K562 (cell line): ENCODE measurements at places on chromosomes 5 and 9. TPM values are rescaled to one million over a fixed set of nuclear protein-coding genes. Genes with fewer than 3 reads are reported as not detected.

Gene PLPPR1
- not detected in 2 replicates for total RNA-seq

GRCh38 chr5:176320577-176320976, 41.0 kb downstream of the KIAA1191 start:
- DNase-seq: no peak
- no peaks in the 10 kb centered on the region for H3K27me3 ChIP-seq
- H3K36me3 ChIP-seq: peaks cover 47% of the 10 kb centered on the region
- no peak overlapping the region for H3K27ac ChIP-seq
- H3K4me3 ChIP-seq: no peak overlapping the region

DNA sequence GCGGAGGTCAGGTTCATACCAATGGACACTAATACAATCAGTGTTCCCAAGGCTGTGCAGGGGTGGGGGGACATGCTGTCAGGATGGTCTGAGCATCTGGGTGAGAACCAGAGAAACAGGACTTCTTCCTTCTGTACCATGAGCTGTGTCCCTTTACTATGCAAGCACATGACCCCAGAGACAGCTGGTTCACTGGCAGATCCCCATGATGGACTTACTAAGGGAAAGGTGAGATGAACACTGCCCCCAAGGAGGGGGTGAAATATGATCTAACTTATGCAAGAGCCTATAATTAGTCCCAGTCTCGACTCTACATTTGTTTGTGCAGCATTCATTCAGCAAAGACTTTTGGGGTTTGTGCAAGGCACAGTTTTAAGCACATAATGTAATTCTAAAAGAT, 91.4 kb downstream of the LIFR start:
- H3K36me3 ChIP-seq: no peaks in the 10 kb centered on the region
- H3K4me3 ChIP-seq: no peak overlapping the region
- H3K4me1 ChIP-seq: peaks cover 8% of the 10 kb centered on the region; the same call in 1 of the 2 replicates
- DNase-seq: no peak
- H3K27me3 ChIP-seq: peaks cover 7% of the 10 kb centered on the region

Gene GOLM1
- total RNA-seq: 0.36 and 0.40 TPM in 2 replicates

Gene SREK1
- total RNA-seq: 66.6 and 67.0 TPM in 2 replicates

DNA sequence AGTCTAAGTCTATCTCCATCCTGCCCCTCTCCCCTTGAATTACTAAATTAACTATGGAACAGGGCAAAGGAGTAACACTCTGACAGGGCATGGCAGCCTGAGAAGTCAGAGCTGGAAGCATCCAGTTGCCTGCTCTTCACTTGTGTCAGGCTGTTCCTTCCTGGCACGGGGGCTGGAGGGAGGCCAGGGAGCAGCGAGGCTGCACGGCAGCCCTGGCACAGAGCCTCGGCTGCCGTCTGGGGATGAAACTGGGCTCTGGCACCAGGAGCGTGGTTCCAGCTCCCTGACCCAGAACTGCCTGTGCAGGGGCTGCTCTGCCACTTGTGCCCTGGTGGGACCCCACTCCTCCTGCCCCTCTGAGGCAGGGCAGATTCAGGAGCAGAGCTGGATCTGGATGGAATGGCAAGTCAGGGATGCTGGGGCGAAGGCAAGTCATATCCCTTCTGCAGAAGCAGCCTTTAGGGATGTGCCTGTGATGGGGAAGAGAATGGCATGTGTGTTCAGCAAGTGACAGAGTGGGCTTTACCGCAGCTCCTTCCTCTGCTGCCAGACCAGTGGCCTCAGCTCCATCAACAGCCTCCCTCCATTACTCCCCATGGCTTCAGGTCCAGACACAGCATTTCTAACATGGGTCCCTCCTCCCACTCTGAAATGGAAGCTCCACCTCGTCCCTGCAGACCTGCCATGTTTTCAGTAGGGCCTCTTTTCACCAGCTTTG, 42.2 kb upstream of the PDE8B start:
- no peak overlapping the region for H3K27ac ChIP-seq
- no peak for DNase-seq

- no peaks in the 10 kb centered on the region for H3K27me3 ChIP-seq
- no peak for DNase-seq
- no peaks in the 10 kb centered on the region for H3K4me1 ChIP-seq
- no peaks in the 10 kb centered on the region for H3K36me3 ChIP-seq
These were observed 18.4 kb upstream of the CDKN2AIPNL start for GRCh38 chr5:134430001-134430569.

DNA sequence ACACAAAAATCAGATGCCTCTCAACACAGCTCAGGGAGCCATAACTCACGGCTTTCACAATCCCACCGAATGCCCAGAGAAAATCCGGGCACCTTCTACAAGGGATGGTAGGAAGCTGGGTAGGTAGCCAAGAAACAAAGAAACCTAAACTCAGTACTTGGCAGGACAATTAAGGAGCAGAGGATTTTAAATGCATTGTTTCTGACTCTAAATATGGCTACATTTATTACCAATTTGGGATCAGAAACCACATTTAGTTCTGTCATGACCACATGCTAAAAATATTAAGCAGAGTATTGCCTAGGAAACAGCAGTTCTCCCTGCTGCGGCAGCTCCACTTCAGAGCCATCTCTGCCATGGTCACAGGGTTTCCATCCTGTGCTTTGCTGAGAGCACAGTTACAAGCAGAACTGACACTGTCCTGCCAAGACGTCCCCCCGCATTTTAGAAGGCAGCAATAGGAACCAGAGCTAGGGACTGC, 57.5 kb downstream of the SIL1 start:
- peaks cover 8% of the 10 kb centered on the region; the same call in 1 of the 3 replicates for H3K4me1 ChIP-seq
- no peak for DNase-seq
- no peak overlapping the region for H3K27ac ChIP-seq
- H3K27me3 ChIP-seq: no peaks in the 10 kb centered on the region

GRCh38 chr5:129609710-129610109, 138.2 kb upstream of the MINAR2 start:
- no peak overlapping the region for H3K4me3 ChIP-seq
- H3K36me3 ChIP-seq: no peaks in the 10 kb centered on the region
- no peaks in the 10 kb centered on the region for H3K4me1 ChIP-seq
- no peaks in the 10 kb centered on the region for H3K27me3 ChIP-seq
- no peak for DNase-seq

DNA sequence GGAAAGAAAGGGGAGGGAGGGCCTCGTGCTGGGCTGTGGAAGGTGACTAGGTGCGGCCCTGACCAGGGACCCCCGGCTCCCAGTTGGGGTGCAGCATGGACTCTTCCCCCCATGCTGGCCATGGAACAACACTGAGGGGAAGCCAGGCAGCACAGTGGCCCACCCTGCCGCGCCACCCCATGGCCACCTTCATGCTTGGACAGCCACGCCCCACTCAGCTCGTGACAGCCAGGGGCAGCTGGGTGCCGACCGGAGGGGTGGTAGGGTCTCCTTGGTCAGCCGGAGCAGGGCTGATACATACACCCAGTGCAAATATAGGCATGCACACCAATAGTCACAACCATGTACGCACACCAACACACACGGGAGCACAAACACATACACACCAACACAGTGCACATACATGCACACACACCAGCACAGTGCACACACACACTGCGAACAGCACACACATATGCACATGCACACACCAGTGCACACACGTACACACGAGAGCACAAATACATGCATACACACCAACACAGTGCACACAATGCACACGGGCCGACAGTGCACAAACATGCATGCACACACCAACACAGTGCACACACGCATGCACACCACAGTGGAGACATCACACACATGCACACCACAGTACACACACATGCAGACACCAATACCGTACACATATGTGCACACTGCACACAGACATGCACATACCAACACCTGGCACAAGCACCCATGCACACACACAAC, 8.3 kb downstream of the SOHLH1 start:
- no peaks in the 10 kb centered on the region for H3K4me1 ChIP-seq
- H3K36me3 ChIP-seq: no peaks in the 10 kb centered on the region
- no peak overlapping the region; the same call in 2 of the 3 replicates for H3K27ac ChIP-seq
- no peak for DNase-seq
- H3K27me3 ChIP-seq: peaks cover 35% of the 10 kb centered on the region; the same call in 2 of the 3 replicates

GRCh38 chr5:64229163-64229774, 63.6 kb downstream of the RNF180 start:
- no peak overlapping the region for H3K4me3 ChIP-seq
- H3K4me1 ChIP-seq: no peaks in the 10 kb centered on the region
- no peaks in the 10 kb centered on the region for H3K36me3 ChIP-seq
- no peak overlapping the region for H3K27ac ChIP-seq
- no peaks in the 10 kb centered on the region for H3K27me3 ChIP-seq
